ENCODE measurements at places on chromosomes 5 and 9.
A peak's percentile ranks its signal among the peaks of the same experiment; 100 is the strongest.

DNA sequence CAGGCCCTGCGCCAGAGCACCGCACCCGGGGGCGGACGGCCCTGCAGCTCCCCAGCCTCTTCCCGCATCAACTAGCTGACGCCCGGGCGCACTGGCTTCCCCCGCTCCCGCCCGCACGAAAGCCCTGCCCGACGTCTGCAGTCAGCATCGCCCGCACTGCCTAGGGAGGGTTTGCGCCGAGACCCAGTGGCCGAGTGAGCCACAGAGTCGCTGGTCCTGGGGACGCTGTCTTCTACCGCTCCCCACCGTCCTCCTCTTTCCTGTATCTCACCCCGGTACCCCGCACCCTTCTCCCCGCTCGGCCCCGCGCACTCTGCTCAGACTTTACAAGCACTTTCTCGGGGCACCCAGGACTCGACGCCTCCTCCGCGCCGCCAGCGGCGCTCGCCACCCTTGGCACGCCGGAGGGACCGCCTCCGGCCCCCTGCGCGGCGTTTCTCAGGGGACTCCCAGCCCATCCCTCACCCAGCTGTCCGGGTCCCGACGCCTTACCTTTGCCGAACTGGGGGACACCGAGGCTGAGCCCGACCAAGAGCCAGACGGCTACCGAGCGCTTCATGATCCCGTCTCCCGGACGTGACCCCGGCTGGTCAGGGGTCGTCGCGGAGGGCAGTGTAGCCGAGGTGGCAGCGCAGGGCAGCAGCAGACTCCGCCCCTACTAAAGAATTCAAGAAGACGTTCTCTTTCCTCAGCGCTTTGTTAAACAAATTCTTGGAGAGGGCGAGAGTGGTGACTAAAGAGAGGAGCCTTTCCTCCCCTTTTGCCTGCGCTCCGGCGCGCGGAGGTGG, 670 bp downstream of the EDIL3 start:
- DNase-seq = no peak

DNA sequence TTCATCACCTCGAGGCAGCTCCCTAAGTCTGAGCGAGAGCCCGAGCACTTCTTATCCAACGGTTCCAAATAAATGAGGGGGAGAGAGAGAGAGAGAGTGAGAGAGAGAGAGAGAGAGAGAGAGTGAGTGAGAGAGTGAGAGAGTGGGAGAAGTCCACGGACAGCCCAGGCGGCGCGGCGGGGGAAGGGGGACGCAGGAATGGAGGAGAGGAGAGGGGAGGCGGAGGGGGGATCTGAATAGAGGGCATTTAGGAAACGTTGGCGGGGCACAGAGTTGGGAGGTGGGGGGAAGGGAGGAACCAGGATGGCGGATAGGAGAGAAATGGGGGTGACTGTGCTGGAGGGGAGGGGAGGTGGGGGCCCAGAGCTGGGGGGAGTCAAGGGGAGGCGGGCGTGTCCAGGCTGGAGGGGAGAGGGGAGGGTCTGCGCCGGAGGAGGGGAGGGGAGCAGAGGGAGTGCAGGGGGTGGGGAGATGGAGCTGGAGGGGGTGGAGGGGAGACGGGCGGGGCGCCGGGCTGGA, 398 bp upstream of the BASP1 start:
- DNase-seq = no peak

GRCh38 chr9:32251539-32251938, 132.9 kb upstream of the ACO1 start:
- peak; percentile 31 for DNase-seq

DNA sequence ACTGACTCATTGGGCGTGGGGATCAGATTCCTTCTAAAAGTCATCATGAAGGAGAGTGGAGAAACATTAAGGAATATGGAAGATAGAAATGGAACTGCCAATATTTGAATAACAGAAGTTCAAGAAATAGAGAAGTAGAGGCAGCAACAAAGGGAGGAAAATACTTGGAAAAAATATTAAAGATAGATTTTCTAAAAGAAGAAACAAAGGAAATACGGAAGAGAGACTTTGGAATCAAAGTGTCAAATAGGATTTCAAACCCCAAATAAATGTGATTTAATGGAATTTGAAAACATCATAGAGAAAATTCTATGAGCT, 605.1 kb upstream of the KLF4 start:
- no peak for DNase-seq

DNA sequence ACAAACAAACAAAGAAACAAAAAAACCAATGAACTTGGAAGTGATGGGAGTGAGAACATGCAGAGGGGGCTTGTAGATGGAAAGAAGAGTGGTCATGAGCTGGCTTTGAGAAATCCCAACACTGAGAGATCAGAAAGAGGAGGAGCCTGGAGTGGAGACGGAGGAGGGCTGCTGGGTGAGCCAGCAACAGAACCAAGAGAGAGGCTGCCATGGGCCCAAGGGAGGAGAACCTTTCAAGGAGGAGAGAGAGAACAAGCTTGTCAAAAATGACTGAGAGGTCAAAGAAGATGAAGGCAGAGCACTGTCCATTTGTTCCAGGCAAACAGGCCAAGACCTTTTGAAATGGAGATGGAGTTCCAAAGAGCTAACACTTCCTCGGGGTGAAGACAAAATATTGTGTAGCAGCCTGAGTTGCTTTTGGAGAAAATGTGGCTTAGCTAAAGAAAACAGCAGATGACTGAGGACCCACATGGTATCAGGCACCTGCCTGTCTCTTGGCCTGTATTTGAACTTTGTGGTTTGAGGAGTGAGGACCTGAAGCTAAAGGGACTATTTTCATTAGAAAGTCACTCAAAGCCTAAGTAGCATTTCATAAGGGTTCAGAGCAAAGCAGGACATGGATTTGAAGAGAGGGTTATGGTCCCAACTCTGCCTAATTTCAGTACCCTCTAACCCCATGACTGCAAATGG, 13.1 kb downstream of the NSG2 start:
- no peak for DNase-seq

DNA sequence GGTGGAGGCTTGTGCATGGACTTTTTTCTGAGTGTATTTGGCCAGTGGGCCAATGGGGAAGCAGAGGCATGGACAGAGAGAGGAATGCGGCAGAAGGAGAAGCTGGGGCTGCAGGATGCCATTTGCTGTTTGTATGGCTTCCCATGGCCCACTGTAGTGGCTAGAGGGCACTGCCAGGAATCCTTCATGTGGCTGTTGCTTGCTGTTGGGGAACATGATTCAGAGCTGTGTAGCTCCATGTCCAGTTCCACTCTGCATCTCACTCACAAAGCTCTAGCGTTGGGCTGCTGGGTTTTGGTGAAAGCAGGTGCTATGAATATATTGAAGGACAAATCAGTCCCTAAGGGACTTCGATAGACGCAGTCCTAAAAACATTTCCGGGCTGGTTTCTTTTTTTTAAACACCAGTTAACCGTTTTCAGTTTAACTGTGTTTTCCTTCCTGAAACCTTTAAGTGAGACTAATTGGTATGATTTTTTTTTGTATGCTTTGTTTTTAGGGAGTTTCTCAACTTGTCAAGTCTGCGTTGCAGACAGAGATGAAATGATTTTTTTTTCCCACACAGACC, 51.3 kb downstream of the SLC22A5 start:
- no peak for DNase-seq

DNA sequence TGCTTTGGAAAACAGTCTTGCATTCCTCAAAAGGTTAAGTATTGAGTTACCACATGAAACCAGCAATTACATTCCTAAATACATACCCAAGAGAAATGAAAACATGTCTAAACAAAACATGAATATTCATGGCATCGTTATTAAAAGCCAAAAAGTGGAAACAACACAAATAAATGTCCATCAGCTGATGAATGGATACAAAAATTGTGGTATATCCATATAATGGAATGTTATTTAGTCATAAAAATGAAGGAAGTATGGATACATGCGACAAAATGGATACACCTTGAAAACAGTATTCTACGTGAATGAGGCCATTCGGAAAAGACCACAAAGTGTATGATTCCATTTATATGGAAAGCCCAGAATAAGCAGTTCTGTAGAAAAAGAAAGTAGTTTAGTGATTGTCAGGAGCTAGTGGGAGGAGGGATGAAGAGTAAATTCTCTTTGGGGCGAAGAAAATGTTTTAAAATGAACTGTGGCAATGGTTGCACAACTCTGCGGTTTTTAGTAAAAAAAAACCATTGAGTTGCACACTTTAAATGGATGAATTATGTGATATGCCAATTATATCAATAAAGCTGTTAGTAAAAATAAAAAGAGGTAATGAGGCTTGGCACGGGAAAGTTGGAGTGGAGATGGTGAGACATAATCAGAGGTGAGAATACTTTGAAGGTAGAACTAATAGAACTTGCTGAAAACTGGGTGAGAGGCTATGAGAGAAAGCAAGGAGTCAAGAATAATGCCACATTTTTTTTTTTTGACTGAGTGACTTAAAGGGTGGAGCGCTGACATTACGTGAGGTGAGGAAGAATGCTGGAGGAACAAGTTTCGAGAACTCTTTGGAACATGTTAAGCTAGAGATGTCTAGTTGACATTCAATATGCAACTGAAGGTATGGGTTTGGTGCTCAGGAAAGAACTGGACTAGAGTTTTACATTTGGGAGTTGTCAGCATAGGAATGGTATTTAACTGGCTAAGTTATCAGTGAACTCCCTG, 194.9 kb upstream of the ZNF608 start:
- no peak for DNase-seq

- no peak for DNase-seq
These were observed 167.9 kb downstream of the DENND1A start for GRCh38 chr9:123761905-123762605.

- DNase-seq = no peak
These were observed 25.9 kb upstream of the TESK1 start for GRCh38 chr9:35579130-35579529.

DNA sequence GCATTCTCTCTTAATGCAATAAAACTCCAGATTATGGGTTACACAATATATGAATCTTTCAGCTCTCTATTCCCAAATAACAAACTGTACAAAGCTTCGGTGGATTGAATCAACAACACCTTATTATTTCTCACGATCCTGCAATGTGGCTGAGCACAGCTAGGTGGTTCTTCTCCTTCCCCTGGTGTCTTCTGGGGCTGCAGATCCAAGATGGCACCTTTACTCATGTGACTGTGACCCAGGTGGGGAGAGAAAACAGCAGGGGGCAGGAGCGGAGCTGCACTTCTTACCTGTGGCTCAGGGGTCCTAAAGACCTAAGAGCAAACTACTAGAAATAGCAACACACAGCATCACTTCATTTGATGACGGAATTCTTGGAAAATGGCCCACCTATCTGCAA, 233.1 kb downstream of the IRX1 start:
- DNase-seq = no peak

DNA sequence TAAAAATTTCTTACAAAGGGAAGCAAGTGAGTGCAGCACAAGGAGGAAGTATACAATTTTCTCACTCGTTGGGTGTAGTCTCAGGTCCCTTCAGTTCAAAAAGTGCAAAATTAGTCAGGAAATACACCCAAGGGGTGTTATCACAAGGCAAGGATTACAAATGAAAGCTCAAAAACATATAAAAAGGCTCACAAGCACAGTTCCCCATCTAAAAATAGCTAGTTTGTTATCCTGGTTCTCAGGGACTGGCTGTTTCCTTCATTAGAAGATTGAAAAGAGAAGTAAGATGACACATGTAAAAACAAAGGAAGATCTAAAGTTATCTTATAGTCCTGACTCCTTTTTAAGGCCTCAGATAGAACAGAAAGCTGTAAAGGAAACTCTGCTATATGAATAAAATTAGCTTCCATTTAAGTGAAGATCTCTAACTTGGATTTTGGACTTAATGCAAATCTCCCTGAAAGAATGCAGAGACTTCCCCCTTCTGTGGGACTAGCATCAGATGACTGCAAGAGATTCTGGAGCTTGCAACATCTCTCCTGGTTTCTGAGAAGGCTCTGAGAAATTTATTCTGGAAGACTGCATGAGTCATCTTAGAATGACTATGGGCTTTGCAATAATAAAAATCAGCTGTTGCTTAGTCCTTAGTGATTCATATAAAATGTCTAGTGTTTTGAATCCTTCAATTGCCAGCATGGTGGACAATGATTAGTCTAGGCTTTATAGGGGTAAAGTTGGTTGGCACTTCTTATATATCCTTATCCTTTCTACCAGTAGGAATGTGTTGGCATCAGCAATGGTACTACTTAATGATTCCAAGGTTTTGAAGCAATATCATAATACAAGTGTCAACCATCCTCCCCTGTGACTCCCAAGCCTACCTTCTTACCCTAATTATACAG, 25.4 kb downstream of the DAB2 start:
- DNase-seq = no peak

GRCh38 chr9:136943291-136944211, 987 bp downstream of the FBXW5 start:
- no peak for DNase-seq

GRCh38 chr5:43104057-43104456, 16.7 kb upstream of the ZNF131 start:
- DNase-seq = no peak

DNA sequence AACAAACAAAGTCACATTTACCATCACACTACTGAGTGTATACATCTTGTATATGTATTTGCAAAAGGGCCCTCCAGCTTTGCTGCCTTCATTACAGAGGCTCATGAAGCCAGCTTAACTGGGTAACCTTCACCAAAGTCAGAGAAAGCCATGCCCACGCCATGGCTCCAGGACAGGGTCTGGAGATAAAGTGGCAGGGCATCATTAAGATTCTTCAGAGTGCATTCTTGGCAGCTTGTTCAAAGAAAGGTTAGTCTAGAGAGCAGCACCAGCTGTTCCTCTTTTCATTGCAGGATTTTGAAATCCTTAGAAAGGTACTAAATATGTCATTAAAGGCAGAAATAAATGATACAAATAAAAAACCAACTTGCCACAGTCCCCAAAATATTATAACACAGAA, 333.2 kb downstream of the NDUFS4 start:
- DNase-seq = no peak

- no peak for DNase-seq
These were observed 87.3 kb downstream of the PRDM6 start for GRCh38 chr5:123176224-123176937.

- DNase-seq = no peak
These were observed 2.5 kb upstream of the NKD2 start for GRCh38 chr5:1005904-1006655.

DNA sequence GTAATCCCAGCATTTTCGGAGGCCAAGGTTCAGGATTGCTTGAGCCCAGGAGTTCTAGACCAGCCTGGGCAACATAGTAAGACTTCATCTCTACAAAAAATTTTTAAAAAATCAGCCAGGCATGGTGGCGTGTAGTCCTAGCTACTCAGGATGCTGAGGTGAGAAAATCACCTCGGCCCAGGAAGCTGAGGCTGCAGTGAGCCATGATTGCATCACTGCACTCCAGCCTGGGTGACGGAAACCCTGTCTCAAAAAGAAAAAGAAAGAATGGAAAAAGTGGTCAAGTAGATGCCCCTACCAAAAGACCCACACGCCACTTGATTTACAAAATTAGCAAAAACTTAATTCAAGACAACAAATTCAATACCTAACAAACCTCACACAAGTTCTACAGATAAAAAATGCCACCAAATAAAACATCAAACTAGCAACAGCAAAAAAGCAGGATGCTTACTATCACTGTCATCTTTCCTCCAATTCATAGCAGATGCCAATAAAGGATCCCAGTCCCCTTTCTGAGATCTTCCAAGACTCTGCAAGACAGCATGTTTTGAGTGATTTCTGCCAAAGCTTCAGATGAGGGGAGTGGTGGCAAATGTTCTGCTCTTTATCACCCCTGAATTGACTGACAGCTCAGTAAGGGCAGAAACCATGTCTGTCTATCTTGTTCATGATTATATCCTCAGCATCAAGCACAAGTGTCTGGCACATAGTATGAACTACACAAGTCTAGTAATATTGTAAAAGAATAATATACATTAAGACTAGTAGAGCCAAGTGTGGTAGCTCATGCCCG, 34.2 kb upstream of the TESK1 start:
- DNase-seq = no peak

All from NCI-H2227 treated with DMSO at 0.1 percent for 48 hours (cell line).